ENCODE measurements at places on chromosomes 16 and 17.

GRCh38 chr17:81510785-81511553 is 1.6 kb downstream of the ACTG1 start:
- DNase-seq = no peak

DNA sequence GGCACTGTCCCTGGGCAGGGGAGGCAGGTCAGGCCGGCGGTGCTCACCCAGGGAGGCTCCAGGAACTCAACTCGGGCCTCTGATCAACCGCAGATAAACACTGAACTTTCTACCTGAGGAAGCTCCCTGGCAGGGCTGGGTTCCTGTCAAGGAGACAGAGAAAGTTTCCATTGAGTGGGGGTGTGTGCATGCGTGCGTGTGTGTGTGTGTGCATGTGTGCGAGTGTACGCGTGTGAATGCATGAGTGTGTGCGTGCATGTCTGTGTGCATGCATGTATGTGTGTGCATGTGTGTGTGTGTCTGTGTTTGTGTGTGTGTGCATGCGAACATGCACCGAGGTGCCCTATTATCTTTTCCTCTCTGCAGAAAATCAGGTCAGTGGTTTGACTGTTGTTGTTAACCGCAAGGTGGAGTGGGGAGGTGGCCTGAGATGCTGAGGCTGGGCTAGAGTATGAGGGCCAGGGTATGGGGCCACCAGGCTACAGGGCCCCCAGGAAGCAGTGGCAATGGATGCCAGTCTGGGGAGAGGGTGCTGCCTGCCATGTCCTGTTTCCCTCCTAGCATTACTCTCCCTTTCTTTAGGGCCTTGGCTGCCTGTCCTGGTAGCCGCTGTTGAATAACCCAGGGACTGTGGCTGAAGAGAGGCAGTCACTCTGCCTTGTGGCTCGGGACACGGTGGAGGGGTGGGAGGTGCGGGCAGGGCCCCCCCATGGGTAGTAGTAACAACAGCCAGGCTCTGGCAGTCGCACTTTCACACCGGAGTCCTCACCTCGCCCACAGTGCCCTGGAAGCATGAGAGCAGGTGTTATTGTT is 24.0 kb downstream of the CCR7 start:
- peak; percentile 50 for DNase-seq

DNA sequence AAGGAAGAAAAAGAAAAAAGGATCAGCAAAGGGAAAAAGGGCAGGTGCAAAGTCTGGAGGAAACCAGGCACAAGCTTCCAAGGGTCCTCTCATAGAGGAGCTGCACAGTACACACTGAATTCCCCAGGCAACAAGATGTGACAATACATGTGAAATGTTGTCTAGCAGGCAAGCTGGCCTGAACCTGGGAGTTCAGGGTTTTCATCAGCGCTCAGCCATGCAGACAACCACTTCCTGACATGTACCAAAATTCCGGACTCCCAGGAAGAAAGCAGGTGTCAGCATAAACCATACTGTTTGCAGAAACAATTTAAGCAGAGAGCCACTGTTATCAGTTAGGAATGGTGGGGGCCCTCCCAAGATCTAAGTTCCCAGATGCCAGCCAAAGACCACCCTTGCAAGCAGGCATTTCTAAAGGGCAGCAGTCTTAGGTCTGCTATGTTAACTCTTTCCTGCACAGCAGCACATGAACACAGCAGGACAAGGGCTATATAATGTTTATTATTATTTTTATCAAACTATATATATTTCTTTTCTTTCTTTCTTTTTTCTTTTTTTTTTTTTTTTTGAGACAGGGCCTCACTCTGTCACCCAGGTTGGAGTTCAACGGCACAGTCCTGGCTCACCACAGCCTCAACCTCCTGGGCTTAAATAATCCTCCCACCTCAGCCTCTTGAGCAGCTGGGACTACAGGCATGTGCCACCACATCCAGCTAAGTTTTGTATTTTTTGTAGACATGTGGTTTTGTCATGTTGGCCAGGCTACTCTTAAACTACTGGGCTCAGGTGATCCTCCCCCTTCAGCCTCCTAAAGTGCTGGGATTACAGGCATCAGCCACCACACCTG is 10.1 kb downstream of the TK2 start:
- DNase-seq = no peak

DNA sequence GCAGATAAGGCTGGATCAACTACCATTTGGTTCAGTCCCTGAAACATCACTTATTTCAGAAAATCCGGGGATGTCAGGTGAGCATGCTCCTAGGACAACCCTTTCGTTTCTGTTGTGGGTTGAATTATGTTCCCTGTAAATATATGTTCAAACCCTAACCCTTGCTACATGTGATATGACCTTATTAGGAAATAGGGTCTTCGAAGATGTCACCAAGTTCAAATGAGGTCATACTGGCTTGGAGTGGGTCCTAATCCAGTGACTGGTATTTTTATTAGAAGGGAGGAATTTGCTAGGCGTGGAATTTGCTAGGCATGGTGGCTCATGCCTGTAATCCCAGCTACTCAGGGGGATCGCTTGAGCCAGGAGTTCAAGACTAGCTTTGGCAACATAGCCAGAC is 21.3 kb downstream of the SNX20 start:
- DNase-seq = no peak

GRCh38 chr16:57918994-57919393 is 51.9 kb downstream of the CNGB1 start:
- no peak for DNase-seq

DNA sequence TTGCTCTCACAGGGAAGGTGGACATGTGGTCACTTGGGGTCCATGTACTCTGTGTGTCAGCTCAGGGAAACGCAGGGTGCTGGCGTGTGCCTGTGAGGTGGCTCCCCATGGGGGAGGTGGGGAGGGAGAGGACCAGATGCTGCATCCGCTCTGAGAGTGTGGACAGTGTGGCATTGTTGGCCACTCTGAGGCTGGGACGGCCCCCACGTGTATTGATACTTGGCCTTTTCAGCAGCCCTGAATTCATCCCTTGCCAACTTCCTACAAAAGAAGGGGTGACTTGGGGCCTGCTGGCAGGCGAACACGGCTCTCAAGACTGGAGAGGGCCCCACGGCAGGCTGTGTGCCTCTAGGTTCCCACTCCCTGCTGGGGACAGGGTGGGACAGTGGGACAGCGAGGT is 120.1 kb downstream of the RAB11FIP4 start:
- DNase-seq = no peak

- DNase-seq = no peak
Measured at GRCh38 chr16:27211026-27211425, 7.7 kb downstream of the KDM8 start.

GRCh38 chr17:44672479-44673093 is 16.3 kb downstream of the MEIOC start:
- DNase-seq = no peak

DNA sequence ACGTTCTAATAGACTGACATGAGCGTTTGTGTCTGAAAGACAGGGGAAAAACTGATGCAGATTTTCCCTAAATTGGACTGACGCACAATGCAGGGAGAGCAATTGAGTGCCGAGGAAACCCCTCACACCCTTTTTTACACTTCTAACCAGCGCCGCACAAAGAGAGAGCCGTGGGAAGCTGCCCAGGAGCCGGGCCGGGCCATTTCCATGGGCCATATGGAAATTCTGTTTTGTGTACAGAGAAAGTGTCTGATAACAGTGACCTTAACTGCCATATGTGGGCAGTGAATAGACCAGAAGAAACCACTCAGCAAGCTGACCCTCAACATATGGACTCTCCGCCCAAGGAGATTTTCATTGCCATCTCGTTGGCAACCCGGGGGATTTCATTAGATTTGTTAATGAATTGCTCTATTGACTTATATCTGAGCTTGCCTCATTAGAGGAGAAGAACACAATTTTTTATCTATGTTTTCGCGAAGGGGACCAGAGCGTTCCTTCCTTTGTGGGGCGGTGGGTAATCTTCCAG is 225.9 kb upstream of the IRX3 start:
- no peak for DNase-seq

DNA sequence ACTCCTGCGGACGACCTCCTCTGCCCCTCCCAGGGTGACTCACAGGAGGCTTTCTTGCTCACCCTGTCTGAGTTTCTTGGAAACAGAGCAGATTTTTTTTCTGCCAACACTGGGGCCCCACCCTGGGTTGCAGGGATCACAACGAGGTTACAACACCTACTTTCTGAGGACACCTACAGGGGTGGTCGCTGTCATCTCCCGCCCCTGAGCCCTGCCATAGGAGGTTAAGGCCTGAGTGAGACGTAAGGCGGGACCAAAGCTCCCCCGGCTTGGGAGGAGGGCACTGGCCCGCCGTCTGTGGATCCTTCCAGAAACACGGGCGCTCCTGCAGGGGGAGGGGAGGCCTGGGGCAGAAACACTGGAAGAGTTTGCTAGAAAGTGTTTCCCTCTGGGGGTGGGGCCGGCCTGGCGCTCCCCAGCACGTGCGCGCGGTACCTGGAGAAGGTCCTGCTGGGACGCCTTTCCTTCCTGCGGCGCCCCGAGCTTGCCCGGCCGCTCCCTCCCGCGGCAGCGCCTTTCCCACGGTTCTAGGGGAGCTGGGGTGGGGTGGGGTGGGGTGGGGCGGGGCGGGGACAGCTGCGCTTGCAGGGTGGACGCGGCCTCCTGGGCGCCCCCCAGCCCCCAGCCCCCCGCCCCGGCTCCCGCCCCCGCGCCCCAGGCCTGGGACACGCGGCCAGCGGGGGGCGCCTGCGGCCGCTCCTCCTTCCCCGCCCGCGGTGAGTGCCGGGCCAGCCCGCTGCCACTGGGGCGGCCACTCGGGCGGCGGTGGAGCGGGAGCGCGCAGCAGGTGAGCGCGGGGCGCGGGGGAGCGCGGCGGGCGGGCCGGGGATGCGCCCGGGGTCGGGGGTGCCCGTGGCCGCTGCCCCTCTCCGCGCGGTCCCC is 20.7 kb upstream of the ADCY7 start:
- DNase-seq = peak; percentile 37

- no peak for DNase-seq
Measured at GRCh38 chr16:59179446-59180082, 445.4 kb upstream of the GOT2 start.

DNA sequence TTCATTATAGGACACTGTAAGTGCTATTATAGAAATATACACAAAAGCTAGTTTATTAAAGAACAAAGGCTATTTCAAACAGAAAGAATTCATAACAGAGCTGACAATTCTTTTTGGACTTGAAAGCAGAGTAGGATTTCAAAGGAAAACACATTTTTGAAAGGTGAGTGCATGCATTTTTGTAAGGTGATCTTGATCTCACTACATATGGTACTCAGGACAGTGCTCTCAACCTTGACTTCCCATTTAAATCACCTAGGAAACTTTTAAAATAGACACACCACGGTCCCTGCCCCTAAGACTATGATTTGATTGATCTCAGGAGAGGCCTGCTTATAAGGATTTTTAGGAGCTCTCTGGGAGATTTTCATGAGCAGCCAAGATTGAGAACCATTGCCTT is 1362.0 kb downstream of the CDH8 start:
- no peak for DNase-seq

DNA sequence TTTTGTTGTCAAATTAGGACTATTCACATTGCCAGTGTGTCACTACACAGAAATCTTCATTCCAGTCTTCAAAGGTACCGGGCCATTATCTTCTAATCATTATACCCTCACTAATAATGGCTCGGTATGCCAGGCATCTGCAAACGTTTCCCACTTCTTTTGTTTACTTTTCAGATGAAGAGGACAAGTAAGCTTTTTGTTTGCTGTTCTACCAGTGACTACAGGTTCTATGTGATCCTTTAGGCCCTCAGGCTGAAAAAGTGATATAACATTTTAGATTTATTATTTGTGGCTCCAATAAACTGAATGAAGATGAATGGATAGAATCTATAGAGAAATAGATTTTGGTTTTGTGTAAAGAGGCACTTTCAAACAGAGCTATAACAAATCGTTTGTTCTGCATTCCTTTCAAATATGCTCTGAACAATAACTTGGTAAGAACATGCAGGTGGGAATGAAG is 403 bp upstream of the KRTAP3-1 start:
- DNase-seq = no peak

GRCh38 chr16:12998361-12999085 is 97.1 kb downstream of the SHISA9 start:
- no peak for DNase-seq

Measured in stimulated activated CD8-positive, alpha-beta memory T cell treated with anti-CD3 and anti-CD28 coated beads, Interleukin-12 subunit alpha, Interleukin-12 subunit beta, amount 100 ng/mL, for 4 hours (primary cell).